ENCODE measurements at places on chromosomes 4 and X.

DNA sequence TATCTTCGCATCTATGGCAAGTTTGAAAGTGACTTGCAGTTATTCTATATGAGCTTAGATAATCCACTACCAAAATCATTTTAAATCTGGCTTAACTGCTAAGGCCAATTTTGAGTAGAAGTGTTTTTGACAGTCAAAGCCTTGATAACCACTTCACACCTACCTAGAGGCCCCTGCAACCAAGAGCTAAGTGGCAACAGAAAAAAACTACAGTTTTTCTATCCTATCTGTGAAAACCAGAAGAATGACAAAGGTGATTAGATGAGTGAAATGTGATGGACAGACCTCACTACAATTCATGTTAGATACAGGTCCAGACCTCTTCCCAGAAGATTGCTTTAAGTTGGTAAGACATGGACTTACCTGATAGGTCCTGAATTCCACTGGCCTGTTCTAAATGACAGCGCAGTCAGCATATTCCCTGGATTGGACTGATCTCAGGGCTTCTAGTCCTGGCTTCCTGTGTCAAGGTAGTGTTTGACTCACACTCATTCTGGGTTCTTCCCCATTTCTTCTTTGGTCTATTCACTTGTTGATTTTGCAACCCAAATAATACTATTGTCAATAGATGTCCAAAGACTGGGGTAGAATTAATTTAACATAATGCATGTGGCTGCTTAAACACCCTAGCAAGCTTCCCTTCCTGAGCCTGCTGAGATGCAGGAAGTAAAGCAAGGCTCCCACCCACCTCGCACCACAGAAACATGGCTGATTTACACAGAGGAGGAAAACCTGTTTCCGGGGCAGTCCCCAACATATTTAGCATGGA is 65.1 kb downstream of the PPP3CA start:
- no peak for DNase-seq

- DNase-seq = peak; percentile 67
Observed at GRCh38 chr4:184267673-184268583, 50.3 kb upstream of the ENPP6 start.

- DNase-seq = no peak
Observed at GRCh38 chr4:137538526-137538925, 6.2 kb upstream of the PCDH18 start.

DNA sequence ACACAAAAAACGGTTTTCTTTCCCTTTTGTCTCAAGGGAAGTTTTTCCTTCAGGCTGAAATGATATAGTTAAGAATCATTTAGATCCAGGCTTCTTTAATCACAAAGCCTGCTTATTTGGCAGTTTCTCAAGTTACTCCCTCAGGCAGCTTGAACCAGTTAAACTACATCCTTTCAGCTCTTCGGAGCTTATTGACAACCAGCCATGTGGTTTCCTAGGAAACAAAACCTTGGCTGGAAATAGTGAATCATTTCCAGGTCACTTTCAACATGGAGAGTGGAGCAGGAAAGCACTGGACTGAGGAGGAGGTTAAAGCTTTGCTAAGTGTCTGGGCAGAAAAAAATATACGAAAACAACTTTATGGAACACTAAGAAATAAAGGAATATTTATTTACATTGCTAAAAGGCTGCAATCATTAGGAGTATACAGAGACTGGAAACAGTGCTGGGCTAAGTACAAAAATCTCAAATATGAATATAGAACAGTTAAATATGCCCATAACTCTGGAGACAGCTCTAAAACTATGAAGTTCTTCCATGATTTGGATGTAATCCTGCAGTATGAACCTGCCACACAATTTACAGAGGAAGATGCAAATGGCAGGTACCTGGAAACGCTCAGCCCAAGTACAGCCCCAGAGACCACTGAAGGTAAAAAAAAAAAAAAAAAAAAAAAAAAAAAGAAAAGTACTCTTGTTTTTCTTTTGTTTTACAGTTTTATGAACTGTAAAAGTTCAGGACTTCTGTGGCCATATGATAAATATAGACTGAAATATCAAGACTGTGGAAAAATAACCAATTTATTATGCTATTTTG is 23.2 kb upstream of the AASDH start:
- no peak for DNase-seq

- no peak for DNase-seq
Observed at GRCh38 chrX:1361275-1361674, 24.7 kb downstream of the IL3RA start.

- no peak for DNase-seq
Observed at GRCh38 chrX:19886883-19887531, 393 bp downstream of the SH3KBP1 start.

DNA sequence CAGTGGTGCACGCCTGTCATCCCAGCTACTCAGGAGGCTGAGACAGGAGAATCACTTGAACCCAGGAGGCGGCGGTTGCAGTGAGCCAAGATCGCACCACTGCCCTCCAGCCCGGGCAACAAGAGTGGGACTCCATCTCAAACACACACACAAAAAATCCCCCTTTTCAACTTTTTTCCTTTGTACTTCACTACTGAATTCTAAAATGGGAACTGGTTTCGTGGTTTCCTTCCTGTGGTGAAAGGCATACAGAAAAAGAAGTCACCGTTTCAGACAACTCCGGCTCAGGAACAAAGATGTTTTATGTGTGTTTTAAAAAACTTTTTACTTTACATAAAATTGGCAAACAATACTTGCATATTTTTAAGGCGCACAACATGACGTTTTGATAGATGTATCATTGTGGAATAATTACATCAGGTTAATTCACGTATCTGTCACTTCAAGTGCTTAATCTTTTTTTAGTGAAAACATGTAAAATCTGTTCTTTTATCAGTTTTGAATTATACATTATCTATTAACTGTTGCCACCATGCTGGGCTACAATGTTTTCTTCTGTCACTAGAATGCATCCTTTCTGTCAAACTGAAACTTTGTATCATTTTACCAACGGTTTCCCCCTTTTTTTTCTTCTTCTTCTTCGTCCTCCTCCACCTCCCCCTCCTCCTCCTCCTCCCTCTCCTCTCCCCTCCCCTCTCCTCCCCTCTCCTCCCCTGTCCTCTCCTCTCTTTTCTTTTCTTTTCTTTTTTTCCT is 186.0 kb downstream of the CRLF2 start:
- DNase-seq = no peak

DNA sequence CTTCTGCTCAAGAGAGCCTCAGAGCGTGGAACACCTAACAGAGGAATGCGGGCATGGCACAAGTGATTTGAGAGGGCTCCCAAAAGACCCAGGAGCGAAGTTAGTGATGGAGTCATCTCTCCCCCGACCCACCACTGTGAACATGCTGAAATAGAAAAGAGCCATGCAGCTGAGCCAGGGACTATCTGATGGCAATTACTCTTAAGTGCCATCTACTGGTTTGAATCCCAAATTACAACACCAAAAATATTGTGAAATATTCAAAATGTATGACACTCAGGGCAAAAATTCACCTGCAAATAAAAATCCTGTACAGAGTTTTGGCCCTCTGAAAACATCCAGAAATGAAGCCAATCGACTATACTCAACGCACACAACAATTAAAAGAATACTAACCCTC is 2038.9 kb upstream of the ADGRL3 start:
- DNase-seq = no peak

DNA sequence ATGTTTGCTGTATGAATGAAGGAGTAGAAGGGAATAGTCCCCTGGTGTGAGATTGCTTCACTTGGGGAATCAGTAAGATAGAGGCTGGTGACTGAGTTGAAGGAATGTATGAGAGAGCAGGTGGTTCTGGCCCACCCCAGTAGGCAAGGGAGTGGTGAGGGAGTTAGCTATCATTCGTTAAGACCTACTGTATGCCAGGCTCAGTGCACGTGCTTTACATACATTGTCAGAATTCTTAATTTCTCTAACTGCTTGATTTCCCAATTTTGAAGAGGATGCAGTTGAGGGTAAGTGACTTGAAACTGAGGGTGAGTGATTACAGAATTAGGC is 700 bp downstream of the VMA21 start:
- DNase-seq = no peak

GRCh38 chr4:101345596-101346350 is 1.6 kb downstream of the PPP3CA start:
- peak; percentile 55 for DNase-seq

- no peak for DNase-seq
Observed at GRCh38 chr4:43932448-43932847, 516.2 kb downstream of the KCTD8 start.

- no peak for DNase-seq
Observed at GRCh38 chr4:102163404-102164140, 181.7 kb downstream of the SLC39A8 start.

DNA sequence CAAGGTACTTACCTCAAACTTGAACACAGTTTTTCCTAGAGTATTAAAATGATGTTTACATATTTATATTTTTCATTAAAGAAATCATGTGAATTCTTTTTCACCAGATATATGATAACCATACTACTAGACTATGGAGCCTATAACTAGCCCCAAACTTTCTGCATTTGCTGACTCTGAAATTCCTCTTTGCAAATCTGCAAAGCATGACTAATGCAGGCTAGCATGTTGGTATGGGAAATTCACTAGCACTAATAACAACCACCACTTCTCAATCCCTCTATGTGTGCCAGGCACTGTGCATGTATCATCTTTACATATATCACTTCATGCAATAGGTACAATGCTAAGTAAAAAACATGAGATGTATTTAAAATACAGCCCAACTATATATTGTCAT is 51.1 kb downstream of the SLC10A7 start:
- DNase-seq = no peak

- no peak for DNase-seq
Observed at GRCh38 chrX:54961750-54962149, 32.2 kb downstream of the PFKFB1 start.

DNA sequence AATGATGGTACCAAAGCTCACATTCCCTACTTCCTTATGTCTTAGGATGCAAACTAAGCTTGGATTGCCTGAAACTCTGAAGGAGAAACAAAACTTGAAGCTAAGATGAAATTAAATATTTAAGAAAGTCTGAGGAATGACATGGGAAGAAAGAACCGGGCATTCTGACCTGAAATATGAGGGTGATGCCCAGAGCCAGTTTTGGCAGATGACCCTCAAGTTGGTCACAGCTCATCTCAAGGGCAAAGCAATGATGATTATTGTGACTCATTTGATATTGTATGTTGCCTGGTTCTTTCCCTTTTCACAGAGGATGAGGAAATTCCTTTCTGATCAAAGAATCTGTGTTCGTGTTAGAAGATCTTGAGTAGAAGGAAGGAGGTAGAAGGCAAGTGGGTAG is 96.0 kb upstream of the NHS start:
- DNase-seq = no peak

- DNase-seq = no peak
Observed at GRCh38 chr4:153418558-153418957, 47.6 kb upstream of the TMEM131L start.

GRCh38 chrX:71657267-71657666 is 10.1 kb upstream of the LOC101059915 start:
- DNase-seq = no peak
